ENCODE measurements at places on chromosomes 11 and 22. TPM values are rescaled to one million over a fixed set of nuclear protein-coding genes. Genes with fewer than 3 reads are reported as not detected.

- DNase-seq = no peak
These were observed 531 bp upstream of the MEN1 start for GRCh38 chr11:64810891-64811272.

- no peak for DNase-seq
These were observed 13.8 kb downstream of the NCAM1 start for GRCh38 chr11:112975051-112975450.

Gene NXPE1
- 0.10 TPM for polyA plus RNA-seq

Gene RGL4
- 4.7 TPM for polyA plus RNA-seq

- DNase-seq = no peak
These were observed 51.5 kb downstream of the PIK3C2A start for GRCh38 chr11:17156283-17156682.

GRCh38 chr11:111355101-111355500 lies 24.0 kb downstream of the POU2AF1 start:
- no peak for DNase-seq

- no peak for DNase-seq
These were observed 6.2 kb downstream of the TSKU start for GRCh38 chr11:76789443-76789719.

GRCh38 chr11:80239217-80239616 lies 798.4 kb upstream of the TENM4 start:
- DNase-seq = no peak

GRCh38 chr22:16932577-16932976 lies 75.4 kb downstream of the GAB4 start:
- no peak for DNase-seq

Gene DEUP1
- polyA plus RNA-seq = 1.4 TPM

Gene SLC22A8
- 51.0 TPM for polyA plus RNA-seq

GRCh38 chr11:126544108-126545056 lies 188.9 kb downstream of the ST3GAL4 start:
- DNase-seq = peak; percentile 47

GRCh38 chr11:123304828-123305466 lies 109.9 kb upstream of the CLMP start:
- no peak for DNase-seq

DNA sequence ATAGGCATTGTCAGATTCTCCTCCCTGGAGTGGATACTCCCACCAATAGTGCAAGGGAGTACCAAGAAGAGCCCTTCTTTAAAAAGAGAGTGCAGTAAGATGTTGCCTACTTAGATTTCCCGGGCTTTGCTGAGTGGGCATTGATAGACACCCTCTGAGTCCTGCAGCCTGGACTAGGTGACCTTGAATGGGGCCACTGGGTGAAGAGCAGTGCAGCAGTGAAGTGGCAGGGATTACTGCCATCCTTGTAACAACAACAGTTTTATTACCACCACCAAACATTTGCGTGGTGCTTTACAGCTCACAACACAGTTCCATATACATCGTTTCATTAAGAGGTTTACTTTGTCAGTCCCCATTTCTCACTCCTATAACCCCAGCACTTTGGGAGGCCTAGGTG lies 59.4 kb downstream of the MICAL2 start:
- DNase-seq = no peak

GRCh38 chr11:111631666-111632039 lies 29.4 kb downstream of the SIK2 start:
- no peak for DNase-seq

GRCh38 chr11:66068154-66068821 lies 1.8 kb upstream of the PACS1 start:
- DNase-seq = peak; percentile 72

- no peak for DNase-seq
These were observed 38.6 kb downstream of the PACSIN2 start for GRCh38 chr22:42976217-42976933.

DNA sequence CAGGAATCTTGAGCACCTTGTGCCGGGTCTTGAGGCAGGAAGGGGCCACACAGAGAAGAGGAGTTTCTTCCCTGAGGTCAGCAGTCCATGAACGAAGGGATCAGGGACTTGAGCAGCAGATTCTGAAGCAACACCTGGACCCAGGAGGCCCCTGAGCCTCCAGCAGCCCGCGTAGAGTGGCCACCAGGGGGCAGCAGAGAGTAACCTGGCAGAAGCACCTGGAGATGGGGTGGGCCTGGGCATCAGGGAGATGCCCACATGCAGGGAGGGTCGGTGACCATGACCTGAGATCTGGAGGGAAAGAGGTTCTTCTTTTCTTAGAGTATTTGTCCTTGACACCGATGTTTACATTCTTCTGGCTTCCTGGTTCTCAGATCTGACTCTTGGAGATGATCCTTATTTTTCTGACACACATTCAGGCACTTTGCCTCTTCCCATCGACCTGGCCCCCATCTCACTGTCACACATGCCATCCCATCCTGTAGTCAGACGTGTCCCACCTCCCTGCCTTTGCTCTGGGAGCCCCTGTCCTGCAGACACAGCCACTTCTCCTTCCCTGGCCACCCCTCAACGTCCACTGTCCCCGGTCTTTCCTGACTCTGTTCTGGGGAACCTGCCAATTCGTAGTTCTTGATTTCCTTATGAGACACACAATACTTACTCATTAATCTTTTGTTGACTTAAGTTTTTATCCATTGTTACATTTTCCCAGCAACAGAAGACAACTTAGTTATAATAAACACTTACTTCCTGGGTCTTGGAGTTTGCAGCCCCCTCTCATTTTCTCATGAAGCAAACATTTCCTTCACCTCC lies 66.5 kb downstream of the GGTLC2 start:
- DNase-seq = peak; percentile 28

DNA sequence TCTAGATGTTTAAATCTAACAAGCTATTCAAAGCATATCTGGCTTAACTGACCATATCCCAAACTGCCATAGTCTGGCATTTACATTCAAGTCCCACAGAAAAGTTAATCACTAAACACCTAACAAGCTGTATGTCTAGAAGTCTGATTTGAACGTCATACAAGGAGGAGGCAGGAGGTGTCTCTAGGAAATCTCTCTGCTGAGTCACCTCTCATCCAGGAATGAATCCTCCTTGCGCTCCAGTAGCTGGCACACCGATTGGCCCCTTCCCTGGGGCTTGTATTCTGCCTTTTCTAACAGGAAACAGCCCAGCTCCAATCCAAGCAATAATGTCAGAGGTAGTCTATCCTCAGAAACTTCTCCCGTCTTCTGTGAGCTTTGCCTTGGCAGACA lies 31.8 kb downstream of the FEZ1 start:
- DNase-seq = no peak

All from left kidney (tissue), 8 donors.